Airway epithelial cell (primary cell): ENCODE measurements at places on chromosomes 6 and 20. TPM values are rescaled to one million over a fixed set of nuclear protein-coding genes. Genes with fewer than 3 reads are reported as not detected.

BPIFA1 gene
- total RNA-seq, result 0.35 and 0.42 TPM in 2 replicates

KIAA0408 gene
- 0.28 TPM in 1 of 2 replicates, not detected in the other for total RNA-seq

PNPLA1 gene
- 0.14 and 0.23 TPM in 2 replicates for total RNA-seq

TRIM10 gene
- not detected in 2 replicates for total RNA-seq

CUL7 gene
- 14.5 and 15.2 TPM in 2 replicates for total RNA-seq

AVP gene
- total RNA-seq, result not detected in 2 replicates

ENPP4 gene
- total RNA-seq, result 0.28 and 0.56 TPM in 2 replicates

PRPH2 gene
- total RNA-seq, result 0.14 TPM in 2 replicates

ULBP1 gene
- total RNA-seq, result 0.05 and 0.28 TPM in 2 replicates

CPNE5 gene
- 0.05 and 0.07 TPM in 2 replicates for total RNA-seq

PAK5 gene
- 0.14 and 0.21 TPM in 2 replicates for total RNA-seq

CAGE1 gene
- total RNA-seq, result 0.07 and 0.37 TPM in 2 replicates

COL20A1 gene
- total RNA-seq, result not detected in 2 replicates

MPIG6B gene
- total RNA-seq, result 0.49 TPM in 1 of 2 replicates, not detected in the other

RUNX2 gene
- total RNA-seq, result 2.5 and 3.1 TPM in 2 replicates

ZC2HC1B gene
- total RNA-seq, result 1.3 TPM in 1 of 2 replicates, not detected in the other

PRSS35 gene
- total RNA-seq, result 0.07 TPM in 1 of 2 replicates, not detected in the other

LAMA2 gene
- total RNA-seq, result 0.37 and 0.49 TPM in 2 replicates

FKBP1C gene
- total RNA-seq, result 0.09 TPM in 1 of 2 replicates, not detected in the other

ABHD16B gene
- not detected in 2 replicates for total RNA-seq

STX7 gene
- total RNA-seq, result 22.6 and 23.6 TPM in 2 replicates

YIPF3 gene
- total RNA-seq, result 75.1 and 91.6 TPM in 2 replicates

THBS2 gene
- 3.3 and 3.9 TPM in 2 replicates for total RNA-seq

MYB gene
- total RNA-seq, result 1.6 and 3.9 TPM in 2 replicates

KIAA1755 gene
- not detected in 2 replicates for total RNA-seq

CHRNA4 gene
- total RNA-seq, result not detected in 2 replicates

HLA-DMB gene
- total RNA-seq, result not detected in 2 replicates

RWDD2A gene
- 2.0 and 2.2 TPM in 2 replicates for total RNA-seq

TASP1 gene
- 7.3 and 10.2 TPM in 2 replicates for total RNA-seq

PRL gene
- not detected in 2 replicates for total RNA-seq

SIRPA gene
- total RNA-seq, result 17.7 and 31.1 TPM in 2 replicates

MRAP2 gene
- total RNA-seq, result 0.46 and 0.49 TPM in 2 replicates

ULBP2 gene
- total RNA-seq, result 13.0 and 14.1 TPM in 2 replicates

PEX6 gene
- 26.6 and 28.3 TPM in 2 replicates for total RNA-seq

GPSM3 gene
- total RNA-seq, result 6.3 and 7.2 TPM in 2 replicates

ADAM33 gene
- total RNA-seq, result 0.79 TPM in 1 of 2 replicates, not detected in the other

TFAP2C gene
- 10.8 and 13.3 TPM in 2 replicates for total RNA-seq

CITED2 gene
- total RNA-seq, result 23.7 and 34.4 TPM in 2 replicates

NR2E1 gene
- not detected in 2 replicates for total RNA-seq
